DMS79 treated with DMSO at 0.1 percent for 48 hours (cell line): ENCODE measurements at places on chromosomes 5 and 9.

GRCh38 chr9:114375386-114376175 is 12.2 kb downstream of the AKNA start:
- no peak for DNase-seq

DNA sequence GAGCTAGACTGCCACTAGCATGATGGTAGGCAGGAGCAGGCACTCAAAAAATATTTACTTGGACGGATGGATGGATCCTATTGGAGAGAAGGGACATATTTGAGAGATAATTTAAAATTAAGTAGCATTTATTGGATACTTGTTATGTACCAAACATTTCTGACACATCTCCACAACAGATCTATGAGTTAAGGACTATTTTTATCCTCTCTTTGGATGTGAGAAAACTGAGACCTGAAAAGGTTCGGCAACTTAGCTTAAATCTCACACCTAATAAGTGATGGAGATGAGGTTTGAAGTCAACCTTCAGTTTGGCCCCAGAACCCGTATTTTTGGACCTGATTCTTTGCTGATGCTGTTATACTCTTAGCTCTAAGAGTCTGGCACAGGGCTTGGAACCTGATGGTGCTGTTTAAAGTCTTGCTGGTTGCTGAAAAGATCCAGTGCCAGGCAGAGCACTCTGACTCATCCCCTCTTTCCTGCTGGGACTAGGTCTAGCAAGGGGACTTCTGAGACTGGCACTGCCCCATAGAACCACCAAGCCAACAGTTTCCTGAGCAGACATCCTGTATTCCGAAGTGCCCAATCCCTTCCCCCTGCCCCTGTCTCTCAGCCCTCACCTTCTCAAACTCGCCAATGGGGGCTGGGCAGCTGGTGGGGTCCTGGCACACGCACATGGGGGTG is 15.6 kb downstream of the SPARC start:
- no peak for DNase-seq

DNA sequence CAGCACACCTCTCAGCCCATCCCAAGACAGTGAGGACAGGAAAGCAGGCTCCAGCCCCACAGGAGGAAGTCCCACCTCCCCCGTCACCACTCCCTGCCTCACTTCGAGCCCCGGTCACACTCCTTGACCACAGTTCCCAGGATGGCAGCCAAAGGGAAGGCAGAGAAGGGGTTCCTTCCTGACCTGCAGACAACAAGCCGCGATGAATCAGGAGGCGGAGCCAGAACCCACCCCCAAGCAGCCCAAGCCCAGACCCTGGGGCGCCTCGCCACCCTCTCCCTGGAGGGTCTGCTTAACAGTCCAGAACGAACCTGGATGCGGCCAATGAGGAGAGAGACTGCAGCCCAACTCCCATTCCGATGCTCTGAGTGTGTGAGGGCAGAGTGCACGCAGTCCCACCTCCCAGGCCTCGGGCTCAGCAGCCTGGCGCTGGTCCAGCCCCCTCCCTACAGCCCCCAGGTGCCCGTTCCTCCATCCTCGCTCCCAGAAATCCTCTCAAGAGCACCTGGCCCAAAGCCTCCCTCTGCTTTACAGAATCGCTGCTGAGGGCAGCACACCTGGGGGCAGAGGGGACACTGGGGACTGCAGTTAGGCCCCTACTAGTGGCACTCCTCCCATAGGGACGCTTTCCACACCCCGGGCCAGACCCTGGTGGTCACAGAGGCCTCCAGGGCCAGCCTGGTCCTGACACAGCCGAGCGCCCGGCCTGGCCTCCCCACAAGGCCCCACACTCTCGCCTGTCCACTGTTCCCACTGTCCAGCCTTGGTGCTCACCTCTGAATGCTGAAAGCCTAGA is 69.6 kb upstream of the LRRTM2 start:
- DNase-seq: peak; percentile 67

DNA sequence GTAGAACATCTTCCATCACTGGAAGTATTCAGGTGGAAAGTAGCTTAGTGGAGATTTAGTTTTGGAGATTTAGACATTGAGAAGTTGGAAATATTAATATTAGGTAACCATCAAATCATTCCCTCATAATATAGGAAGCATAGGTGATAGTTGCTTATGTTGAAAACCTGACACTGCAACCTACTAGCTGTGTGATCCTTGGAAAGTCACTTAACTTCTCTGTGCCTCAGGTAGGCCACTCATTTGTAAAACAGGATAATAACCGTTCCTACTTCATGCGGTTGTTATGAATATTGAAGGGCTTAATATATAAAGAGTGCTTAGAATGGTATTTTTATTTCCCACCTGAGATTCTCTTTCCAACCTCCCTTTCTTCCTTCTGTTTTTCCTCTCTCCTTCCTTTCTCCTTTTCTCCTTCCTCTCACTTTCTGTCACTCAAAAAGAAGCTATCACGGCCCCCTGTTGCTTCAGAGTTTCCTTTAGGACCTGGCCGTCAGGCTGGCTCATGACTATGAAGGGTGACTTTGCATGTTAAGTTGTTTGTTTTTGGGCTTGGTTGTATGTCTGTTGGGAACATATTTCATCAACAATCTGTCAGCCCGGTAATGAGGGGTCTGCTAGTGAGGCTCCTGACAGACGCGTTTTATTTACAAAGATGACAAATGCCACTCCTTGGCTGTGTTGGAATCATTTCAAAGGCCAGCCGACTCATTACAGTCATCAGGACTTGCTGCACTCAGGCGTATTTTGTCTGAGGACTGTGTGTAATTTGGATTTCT is 31.0 kb downstream of the DOCK2 start:
- no peak for DNase-seq
